ENCODE measurements at places on chromosomes 6 and 20.

DNA sequence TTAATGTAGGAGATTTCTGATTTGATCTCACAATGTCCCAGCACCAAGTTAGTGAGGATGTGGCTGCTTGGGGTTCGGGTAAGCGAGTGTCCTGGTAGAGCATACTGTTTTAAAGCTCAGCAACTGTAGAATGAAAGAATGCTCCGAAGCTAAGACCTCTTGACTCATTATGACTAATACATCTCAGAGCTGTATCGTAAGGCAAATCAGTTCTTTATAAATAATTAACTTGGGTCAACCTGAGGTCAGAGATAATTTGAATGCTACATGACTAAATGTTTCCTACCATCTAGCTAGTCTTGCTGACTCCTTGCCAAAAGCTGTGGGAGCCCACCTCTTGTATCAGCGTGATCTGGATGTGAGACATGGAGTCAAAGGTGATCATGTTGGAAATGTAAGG lies 128.8 kb upstream of the PDE7B start:
- DNase-seq = no peak

DNA sequence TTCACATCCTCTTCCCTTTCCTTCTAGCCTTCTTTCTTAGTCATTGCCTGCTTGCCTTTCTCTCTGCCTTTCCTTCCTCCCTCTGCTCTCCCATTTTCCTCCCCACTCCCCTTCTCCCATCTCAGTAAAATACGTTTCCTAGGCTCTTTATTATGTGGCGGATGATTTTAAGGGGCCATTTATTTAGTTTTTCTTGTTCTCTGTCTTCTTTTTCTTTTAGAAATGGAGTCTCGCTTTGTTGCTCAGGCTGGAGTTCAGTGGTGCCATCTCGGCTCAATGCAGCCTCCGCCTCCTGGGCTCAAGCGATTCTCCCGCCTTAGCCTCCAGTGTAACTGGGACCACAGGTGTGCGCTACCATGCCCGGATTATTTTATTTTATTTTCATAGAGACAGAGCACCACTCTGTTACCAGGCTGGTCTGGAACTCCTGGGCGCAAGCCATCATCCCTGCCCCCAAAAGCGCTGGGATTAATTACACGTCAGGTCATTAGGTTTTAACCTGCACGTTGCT lies 1.5 kb downstream of the MTHFD1L start:
- peak; percentile 35 for DNase-seq

GRCh38 chr20:5843054-5843592 lies 92.9 kb downstream of the SHLD1 start:
- DNase-seq = no peak

- DNase-seq = no peak
Observed at GRCh38 chr6:27617700-27618689, 145.1 kb upstream of the ZNF184 start.

DNA sequence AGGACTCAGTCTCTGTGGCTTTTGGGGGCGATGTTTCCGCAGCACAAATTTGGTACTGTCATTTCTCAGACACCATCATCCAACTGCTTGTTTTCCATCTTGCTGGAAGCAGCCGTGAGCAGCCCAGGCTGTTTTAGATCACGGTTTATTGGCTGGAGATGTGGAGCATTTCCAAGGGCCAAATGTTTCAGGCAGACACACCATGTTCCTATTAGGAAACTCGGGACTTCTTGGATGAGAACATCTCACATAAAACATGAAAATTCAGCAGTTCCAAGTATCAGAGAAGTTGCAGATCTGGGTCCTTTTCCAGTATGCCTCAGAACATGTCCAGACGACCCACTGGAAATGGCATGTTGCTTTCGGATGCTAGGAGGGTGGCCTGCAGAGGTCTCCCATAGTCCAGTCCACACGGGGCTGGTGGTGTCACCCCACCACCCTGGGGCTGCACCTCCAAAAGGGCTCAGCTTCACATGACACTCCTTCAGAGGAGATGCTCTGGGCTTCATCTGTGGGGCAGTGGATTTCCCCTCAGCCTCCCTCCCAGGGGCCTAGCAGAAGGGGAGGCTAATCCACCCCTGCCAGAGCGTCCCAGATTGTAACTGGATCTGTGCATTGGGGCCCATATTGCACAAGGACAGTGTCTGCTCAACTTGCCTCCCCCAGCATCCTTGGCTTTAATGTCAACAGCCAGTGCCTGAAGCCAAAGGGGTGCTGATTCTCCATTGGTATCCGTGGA lies 176.3 kb downstream of the SCP2D1 start:
- peak; percentile 51 for DNase-seq

DNA sequence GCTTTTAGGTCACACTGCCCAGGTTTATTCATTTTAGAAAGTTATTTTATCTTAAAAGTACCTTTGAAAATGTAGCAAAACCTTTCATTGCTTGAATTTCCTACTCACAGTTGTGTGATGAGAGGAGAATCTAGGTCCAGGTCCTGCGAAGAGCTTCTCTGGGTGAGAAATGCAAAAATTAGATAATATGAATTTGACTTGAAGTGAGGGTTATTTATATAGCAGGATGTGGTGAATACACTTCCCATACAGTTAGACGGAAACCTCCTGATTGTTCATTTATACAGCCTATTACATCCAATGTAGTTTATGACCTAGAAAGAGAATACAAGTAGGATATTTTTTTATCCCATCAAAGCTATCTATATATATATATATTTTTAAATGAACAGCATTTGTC lies 30.5 kb downstream of the CDKAL1 start:
- DNase-seq = no peak

- no peak for DNase-seq
Observed at GRCh38 chr20:35568645-35569044, 26.8 kb downstream of the ERGIC3 start.

DNA sequence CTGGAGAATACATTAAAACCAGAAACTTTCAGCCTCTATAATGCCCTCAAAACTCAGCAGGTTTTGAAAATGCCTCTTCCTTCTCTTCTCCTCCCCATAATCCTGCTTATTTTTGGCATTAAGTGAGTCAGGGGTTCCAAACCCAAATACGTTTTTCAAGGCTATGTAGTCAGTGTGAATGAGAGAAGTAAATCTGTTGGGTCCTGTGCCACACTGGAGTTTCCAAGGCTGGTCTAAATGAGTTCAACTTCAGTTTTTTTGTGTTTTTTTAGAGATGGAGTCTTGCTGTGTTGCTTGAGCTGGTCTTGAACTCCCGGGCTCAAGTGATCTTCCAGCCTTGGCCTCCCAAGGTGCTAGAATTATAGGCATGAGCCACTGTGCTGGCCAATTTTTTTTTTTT lies 20.9 kb downstream of the PTPRA start:
- no peak for DNase-seq

GRCh38 chr20:36833275-36834020 lies 42.5 kb upstream of the TLDC2 start:
- DNase-seq = peak; percentile 60

DNA sequence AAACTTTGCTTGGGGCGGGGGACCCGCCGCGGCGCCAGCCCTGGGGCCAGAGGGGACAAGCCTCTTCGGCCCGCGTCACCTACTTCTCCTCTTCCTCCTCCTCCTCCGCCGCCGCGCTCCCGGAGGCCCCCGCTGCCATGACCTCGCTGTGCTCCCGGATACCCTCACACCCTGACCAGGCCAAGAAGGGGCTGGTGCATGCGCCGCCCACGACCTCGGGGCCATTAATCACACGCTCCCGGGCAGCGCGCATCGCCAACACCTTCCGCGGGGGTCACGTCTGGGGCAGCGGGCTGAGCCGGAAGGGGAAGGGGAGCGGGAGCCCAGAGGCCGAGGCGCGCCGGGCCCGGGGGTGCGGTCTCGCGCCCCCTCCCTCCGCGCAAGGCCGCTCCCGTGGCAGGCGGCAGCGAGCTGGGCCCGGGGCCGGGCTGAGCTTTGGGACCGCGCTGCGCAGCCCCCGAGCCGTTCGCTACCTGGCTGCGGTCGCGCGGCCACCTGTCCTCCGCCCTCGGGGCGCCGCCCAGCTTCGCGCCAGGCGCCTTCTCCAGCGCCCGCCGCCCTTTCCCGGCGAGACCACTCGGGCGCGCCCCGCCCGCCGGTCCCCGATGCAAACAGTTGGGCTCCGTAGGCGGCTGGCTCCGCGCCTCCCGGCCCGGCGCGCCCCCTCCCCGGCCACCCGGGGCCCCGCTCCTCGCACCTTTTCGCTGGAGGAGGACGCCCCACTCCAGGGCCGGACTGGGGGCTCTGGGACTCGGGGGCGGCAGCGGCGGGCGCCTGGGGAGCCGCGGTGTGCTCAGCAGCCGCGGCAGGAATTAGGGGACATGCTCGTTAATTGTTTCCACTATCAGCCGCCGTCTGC lies 575 bp upstream of the CNR1 start:
- peak; percentile 25 for DNase-seq

DNA sequence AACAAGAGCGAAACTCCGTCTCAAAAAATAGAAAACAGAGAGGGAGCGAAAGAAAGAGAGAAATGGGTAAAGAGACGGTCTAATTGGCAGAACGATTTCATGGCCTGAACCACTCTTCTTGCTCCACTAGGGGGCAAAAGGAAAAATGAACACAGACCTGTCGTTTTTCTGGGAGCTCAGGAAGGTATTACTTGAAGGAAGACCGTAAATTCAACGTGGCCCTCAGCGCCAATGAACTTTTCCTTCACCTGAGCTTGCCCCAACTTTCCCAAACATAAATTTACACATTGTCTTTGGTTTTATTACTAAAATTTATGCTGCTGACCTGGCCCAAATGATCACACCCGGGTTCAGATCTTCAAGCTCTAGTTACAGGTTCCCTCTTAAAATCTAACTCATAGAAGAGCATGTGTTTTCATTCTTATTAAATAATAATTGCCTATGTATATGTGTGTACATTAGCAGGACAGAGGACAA lies 67.3 kb downstream of the ATP9A start:
- no peak for DNase-seq

- no peak for DNase-seq
Observed at GRCh38 chr6:15892369-15892768, 229.5 kb upstream of the DTNBP1 start.

DNA sequence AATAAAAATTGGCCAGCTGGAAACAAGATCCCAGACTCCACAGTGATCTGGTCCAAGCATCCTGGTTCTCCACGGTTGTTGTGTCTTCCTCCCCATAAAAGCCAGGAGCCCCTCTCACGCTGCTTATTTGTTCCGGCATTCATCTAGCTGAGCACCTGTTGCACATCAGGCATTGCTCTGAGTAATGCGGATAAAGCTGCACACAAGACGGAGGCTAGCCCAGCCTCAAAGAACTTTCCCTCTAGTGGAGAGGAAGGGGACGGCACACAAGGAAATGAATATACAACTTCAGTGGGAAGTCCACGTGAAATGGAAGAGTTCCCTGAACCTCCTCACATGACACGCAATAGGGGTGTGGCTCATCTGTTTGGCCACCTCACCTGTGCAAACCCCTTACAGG lies 30.3 kb upstream of the NXT1 start:
- DNase-seq = no peak

- no peak for DNase-seq
Observed at GRCh38 chr6:73079611-73079955, 145.7 kb downstream of the KHDC1L start.

GRCh38 chr20:59428441-59429205 lies 128.2 kb downstream of the EDN3 start:
- DNase-seq = no peak

- DNase-seq = no peak
Observed at GRCh38 chr6:92139601-92140000, 1279.8 kb downstream of the EPHA7 start.

- no peak for DNase-seq
Observed at GRCh38 chr6:90109141-90109540, 187.5 kb downstream of the BACH2 start.

DNA sequence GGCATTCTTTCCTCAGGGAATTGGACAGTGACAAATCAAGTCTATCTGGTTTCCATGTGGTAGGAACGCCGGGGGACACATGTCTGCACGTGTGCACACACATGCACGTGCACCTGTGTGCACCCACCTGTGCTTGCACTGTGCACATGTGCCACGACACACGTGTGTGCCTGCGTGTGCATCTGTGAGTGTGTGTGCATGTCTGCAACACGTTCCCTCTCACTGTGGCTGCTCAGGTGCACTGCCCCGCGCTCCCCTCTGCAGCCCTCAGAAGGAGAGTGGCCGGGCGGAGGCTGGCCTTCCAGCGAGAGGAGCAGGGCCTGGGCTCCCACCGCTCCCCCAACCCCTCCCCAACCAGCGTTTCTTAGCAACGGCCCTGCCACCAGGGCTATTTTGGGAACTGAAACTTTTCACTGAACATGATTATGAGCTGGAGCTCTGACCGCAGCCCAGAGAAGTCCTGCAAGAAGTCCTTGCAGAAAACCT lies 147.8 kb downstream of the PHACTR3 start:
- peak; percentile 80 for DNase-seq

DNA sequence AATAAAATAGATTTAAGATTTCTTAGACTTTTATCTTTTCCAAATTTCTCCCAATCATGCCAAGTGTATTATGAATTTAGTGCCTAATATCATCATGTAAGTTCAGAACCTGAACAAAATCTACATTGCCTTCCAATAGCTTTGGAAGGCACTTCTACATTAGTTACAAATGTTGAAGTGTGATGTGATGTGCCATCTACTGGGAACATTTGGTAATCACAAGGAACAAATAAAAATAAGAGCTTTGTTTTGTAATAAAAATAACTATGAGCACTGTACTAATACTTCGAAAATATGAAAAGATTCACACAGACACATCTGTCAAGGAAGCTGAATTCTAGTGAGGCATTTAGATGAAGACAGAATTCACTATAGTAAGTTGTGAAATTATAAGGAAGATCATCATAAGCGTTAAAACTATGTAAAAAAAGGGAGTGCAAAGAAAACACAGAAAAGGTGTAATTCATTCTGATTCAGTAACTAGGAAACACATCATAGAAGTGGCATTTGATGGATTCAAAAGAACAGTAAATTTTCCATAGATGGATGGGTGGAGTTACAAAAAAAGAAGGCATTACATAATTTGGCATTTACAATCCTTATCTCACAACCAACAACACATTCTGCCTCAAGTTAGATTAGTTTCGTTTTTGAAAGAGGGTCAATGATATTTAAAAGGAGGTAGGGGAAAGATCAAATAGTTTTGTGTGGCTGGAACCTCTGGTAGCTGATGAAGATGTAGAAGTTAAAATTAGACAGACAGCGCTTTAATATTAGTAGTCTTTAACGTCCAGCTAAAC lies 161.0 kb downstream of the ASCC3 start:
- no peak for DNase-seq

GRCh38 chr6:41122373-41122772 lies 31.8 kb downstream of the TREML1 start:
- DNase-seq = no peak
